ENCODE measurements at places on chromosomes 3 and 15.

- no peak for DNase-seq
Observed at GRCh38 chr3:158573714-158574113, 2.7 kb downstream of the MLF1 start.

GRCh38 chr15:66233487-66234415 lies 19.8 kb downstream of the MEGF11 start:
- DNase-seq, result no peak

DNA sequence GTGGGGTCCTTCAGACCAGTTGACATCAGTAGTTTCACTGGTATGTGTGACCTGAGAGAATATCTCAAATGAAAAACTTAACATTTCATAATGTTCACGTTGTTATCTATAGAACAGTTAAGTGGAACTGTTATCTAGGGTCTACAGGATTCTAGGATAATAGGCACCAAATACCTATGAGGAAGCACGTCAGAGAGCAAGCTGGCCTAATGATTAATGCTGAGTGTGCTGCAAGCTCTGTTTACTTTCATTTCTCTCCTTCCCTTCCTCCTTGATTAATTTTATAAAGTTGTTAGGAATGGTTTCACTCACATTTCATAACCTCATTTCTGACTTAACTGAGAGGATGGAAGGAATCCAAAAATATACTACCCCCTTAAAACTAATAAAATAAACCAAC lies 362.5 kb upstream of the ZNF717 start:
- DNase-seq, result no peak

- DNase-seq, result no peak
Observed at GRCh38 chr15:91919014-91919534, 65.6 kb downstream of the SLCO3A1 start.

GRCh38 chr3:139695426-139696313 lies 17.9 kb upstream of the NMNAT3 start:
- DNase-seq, result no peak

DNA sequence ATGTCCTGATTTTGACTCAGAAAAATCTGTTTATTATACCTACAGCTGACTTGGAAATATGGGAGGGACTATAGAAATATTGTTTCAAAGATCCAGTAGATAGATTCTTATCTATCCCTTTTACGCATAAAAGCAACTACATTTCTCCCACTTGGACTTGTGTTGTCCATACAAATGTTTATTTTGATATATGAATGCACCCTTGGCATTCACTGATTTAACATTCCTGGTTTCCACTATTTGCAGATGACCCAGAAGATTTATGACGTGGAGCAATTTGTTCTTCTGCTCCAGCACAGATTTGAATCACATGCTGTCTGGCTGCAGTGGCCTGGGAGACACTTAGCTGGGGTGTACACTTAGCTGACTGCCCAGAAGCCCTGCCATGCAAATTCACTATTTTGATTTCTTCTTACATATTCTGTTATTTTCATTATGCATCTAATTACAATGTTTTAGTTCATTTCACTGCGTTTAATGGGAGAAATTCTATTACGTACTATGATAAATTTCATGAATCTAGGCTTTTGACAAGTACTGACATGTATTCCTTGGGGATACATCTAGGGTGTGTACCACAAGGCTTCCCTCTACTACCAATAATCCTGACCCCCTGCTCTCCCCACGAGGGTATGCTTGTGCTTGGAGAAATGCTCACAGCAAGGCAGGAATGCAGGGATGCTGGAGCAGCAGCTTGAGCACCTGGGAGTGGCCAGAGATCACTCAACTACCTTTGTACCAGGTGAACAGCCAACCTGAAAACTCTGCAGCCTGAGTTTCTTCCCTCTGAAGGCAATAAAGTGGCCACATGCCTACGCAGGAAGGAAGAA lies 223.6 kb upstream of the TBL1XR1 start:
- DNase-seq, result peak; percentile 64

DNA sequence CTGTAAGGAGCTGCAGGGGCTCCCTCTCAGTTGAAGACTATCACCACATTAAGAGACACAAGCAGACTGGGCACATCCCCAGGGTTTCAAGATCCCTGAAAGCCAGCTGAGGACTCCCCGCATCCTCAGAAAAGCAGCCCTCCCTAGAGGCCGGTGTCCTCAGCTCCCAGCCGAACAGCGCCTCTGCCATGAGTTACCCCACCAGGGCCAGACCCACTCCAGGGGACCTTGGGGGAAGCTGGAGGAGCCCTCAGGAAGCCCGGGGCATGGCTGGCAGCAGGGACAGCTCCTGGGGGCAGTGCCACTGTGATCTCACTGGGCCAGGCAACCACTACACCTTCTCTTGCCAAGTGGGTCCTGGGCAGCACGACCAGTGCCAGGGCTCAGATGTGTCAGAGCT lies 8.1 kb downstream of the KLF15 start:
- no peak for DNase-seq

DNA sequence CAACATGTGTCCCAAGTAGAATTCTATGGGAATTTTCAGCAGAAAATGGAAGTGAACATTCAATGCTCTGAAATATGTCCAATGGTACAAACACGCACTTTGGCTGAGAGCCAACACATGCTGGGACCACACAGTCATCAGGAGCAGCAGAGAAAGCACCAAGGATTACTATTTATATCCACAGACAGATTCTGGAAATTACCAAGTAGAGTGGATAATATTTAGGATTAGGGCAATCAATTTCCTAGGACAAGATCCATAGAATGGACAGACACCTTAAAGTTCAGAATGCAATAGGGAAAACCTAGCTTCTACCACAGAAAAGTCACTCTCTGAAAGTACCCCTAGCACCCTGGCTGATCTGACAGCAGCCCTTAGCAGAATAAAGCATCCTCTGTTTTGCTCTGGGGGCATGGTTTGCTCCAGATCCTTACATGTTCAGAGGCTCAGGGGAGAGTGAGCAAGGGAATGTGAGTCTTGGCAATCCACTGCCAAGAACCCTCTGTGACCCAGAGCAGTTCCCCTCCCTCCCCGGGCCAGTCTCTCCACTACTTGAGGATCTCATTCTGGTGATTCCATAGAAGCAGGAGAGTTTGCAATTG lies 206.0 kb upstream of the WNT5A start:
- DNase-seq, result peak; percentile 5

- DNase-seq, result no peak
Observed at GRCh38 chr3:11275926-11276325, 3.7 kb downstream of the ATG7 start.

- no peak for DNase-seq
Observed at GRCh38 chr15:98668566-98669308, 20.4 kb downstream of the IGF1R start.

DNA sequence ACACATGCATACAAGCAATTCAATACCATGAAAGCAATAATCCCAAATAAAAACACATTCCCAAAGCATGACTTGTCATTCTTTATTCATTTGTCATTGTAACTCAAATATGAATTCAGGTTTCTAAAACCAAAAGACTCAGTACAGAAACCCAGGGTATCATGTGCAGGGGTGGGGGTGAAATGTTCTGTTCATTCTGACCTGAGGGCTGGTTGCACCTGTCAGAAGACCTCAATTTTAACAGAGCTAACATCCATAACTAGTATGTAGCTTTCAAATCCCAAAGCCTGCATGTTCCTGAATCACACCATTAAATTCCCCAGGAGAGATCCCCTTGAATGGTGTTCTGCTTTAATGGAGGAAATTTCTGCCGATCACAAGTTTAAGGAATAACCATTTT lies 738.7 kb downstream of the MCTP2 start:
- no peak for DNase-seq

DNA sequence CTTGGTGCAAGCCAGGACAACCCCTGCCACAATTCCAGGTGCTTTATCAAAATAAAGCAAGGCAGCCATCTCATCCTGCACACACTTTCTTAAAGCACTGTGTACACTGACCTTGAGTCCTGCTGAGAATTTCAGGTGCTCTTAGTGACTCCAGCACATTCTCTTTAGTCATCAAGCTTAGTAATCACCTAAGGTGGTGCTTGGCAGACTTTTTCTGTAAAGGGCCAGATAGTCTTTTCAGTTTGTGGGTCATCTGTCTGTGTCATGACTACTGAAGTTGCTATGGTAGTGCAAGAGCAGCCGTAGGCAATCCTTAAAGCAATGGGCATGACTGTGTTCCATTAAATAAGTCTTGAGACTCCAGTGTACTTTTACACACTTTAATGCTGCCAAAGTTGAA lies 36.4 kb downstream of the RIOX2 start:
- DNase-seq, result no peak

DNA sequence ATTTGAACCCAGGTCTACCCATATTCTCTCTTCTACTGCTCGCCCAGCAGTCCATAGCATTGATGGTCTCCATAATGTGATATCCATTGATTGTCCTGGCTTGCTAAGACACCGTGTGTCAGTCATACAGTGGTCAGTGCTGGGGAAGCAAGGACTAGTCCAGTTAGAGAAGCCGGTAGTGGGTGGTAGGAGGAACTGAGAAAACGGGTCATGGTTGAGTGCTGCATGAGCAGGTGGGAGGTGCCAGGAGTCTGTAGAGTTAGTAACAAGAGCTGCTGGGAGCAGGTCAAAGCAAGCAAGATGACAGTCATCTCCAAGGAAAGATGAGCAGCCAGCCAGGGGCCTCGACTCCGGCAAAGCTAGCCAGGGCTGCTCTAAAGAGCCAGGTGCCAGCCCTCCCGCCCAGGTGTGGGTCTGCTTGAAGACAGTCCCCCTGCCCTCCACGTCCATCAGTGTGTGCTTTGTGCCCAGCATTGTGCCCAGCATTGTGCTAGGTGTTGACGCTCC lies 29.5 kb upstream of the USP3 start:
- no peak for DNase-seq

DNA sequence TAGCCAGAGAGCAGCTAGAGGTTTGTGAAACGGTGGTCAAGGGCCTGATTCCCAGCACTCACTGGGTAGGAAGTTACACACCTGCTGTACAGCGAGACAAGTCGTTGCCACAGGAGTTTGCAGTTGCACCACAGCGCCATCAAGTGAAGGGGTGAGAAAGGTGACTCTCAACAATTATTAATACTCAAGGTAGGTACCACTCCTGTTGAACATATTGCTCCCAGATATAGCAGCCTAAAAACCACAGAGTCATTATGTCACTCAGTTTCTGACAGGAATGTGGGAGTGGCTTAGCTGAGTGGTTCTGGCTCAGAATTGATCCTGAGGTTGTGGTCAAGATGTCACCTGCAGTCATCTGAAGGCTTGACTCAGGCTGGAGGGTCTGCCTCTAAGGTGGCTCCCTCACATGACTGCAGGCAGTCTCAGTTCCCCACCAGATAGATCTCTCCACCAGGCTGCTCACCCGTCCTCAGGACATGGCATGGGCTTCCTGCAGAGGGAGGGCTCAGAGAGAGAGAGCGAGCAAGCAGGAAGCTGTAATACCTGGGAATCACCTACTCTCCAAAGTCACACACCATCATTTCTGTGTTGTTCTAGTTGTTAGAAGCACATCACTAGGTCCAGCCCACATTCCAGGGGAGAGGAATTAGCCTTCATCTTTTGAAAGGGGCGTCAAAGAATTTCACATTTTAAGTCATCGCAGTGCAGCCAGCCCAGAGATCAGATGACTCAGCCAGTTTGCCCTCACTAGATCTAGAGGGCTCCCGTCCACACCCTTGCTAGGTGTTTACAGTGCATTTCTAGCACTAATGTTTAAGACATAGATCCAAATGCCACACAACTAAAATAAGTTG lies 17.0 kb upstream of the ANO10 start:
- no peak for DNase-seq

GRCh38 chr3:9109568-9109914 lies 139.9 kb downstream of the SRGAP3 start:
- no peak for DNase-seq

GRCh38 chr15:48940508-48940907 lies 23.2 kb downstream of the SHC4 start:
- DNase-seq, result peak; percentile 92

- no peak for DNase-seq
Observed at GRCh38 chr15:86877171-86877631, 797.5 kb downstream of the AGBL1 start.

DNA sequence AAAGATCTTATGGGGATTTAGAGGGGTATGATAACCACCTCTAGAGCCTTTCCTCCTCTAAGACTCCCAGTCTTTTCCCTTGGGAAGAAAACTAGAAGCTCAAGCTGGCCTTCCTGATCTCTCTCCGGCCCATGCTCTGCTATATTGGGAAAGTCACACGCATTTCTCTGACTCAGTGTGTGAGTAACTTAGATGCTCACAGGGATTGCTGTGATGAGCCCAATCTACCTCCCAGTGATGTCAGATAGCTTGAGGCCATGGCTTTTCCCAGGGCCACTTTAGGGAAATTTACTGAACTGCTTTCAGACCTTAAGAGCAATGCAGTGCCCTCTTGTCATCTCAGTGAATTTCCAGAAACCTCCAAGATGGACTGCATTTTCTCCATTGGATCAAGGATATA lies 8.6 kb upstream of the ST8SIA2 start:
- peak; percentile 47 for DNase-seq

DNA sequence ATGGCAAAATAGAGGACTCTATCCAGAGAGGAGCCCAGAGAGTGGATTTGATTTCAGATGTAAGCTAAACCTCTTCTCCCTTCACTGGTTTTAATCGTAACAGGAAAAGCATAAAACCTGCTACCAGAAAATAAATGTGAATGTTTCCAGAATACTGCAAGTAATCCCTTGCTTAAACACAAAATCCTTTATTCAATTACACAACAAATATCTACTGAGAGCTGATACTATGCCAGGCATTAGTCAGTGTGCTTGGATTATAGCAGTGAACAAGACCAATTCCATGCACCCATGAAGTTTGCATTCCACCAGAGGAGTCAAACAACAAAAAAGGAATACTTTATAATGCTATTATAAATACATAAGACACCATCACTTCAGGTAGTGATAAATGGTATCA lies 15.1 kb downstream of the AVEN start:
- DNase-seq, result no peak

DNA sequence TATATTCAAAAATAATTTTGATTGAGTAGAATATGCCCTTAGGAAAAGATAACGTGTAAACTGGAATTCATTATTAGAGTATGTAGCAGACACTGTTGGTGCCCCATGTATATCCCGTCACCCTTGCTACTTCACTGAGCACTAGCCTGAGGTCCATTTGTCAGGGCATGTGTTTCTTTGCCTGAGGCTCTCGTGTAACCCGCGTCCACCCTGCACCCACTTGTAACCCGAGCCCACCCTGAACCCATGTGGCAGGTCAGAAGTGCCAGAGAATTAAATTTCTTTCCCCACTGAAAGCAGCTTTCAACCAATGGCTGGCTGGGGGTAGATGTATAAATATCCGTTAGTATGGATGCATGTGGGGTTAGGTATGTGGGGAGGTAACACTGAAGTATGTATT lies 474.2 kb upstream of the ZNF385D start:
- DNase-seq, result no peak

DNA sequence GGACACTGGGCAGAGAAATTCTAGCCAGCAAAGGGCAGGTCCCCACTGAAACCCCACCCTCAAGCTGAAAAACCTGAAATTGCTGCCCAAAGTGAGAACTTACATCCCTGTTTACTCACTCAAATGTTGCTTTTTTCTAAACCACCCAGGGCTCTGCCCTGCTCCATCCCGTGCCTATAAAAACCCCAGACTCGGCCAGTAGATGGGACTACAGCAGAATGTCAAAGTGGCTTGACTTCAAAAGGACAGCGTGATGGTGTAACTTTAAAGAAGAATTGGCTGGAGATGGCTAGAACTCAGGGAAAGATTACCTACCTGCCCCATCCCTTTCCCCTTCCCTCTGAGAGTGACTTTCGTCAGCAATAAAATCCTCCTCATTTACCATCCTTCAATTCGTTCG lies 246.9 kb downstream of the PYDC2 start:
- DNase-seq, result no peak

- no peak for DNase-seq
Observed at GRCh38 chr3:25782938-25783660, at the start of gene NGLY1. NGLY1 (minus strand) TSS chr3:25783443; CDS start chr3:25783390, 53 bp downstream.

- no peak for DNase-seq
Observed at GRCh38 chr15:89356634-89357298, 22.1 kb upstream of the POLG start.

- DNase-seq, result no peak
Observed at GRCh38 chr15:93500155-93500554, 411.1 kb upstream of the RGMA start.

All from AG04449 (cell line).